ENCODE measurements at places on chromosomes 13 and 19. TPM values are rescaled to one million over a fixed set of nuclear protein-coding genes. Genes with fewer than 3 reads are reported as not detected.

CYP2A7 gene
- polyA plus RNA-seq = not detected

AXL gene
- 32.1 TPM for polyA plus RNA-seq

DNA sequence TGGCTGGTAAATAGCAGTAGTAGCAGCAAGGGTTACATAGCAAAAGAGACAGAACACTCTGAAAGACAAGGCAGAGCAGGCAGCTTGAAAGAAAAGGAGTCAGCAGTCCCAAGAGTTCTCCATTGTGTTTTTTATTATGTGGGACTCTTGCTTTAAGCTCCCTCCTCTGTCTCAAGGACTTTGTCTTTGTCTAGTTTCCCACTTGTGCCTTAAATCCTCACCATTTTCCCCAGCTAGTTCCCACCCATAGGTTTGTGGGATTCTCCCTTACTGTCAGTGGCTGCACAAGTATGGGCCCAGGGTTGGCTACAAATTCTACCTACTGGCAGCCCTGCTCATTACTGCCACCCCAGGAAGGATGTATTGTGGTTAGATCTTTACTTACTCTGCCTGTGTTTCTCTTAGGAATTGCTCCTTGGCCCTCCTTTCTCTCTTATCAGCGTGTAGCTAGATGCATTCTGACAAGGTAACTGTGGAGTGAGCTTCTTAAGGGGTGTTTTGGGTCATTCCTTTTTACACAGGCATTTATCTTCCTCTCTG is 413.4 kb upstream of the PCDH9 start:
- DNase-seq = no peak

DNA sequence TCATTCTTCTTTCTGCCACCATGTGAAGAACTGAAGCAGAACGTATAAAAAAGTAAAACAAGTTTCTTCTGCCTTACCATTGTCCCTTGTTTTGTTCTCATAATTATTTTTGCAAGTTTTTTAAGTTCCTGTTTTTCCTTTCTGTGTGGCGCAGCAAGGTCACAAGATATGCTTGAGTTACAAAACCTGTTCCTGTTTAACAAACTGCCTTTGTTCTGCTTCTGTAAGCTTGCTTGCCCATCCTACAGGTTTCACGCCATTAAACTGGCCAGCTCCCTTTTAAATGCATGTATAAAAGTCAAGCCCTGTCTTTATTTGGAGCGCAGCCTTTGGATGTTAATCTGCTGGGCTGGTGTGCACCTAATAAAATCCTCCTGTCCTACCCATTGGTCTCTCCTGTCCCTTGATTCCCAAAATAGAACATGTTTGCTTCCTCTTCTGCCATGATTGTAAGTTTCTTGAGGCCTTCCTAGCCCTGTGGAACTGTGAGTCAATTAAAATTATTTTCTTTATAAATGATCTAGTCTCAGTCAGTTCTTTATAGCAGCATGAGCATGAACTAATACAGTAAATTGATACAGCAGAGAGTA is 1115.4 kb downstream of the SLITRK1 start:
- DNase-seq = no peak

- no peak for DNase-seq
Observed at GRCh38 chr13:41648314-41648935, 191.1 kb downstream of the RGCC start.

GRCh38 chr13:113466383-113466782 is 13.1 kb upstream of the ADPRHL1 start:
- DNase-seq = no peak

DNA sequence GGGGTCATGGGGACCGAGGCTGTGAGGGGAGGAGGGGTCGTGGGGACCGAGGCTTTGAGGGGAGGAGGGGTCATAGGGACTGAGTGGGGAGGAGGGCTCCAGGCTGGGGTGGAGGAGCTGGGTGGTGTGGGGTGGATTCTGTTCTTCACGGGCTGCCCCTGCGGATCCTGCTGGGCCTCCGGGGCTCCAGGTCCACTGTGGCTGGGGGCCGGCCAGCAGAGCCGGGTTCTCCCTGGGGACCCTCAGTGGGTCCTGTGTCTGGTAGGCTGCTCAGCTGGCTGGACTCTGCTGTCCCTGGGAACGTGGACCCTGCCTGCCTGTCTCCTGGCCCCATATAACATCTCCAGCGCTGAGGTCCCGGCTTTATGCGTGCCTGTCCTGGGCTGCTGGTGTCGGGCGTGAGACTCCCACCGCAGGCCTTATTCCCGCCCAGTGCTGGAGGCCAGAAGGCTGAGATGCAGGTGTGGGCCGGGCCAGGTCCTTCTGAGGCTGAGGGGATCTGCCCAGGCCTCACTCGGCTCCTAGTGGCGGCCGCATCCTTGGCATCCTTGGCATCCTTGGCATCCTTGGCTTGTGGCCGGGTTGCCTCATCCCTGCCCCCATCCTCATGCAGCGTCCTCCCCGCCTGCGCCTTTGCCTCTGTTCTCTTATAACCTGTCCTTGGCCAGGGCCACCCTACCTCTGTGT is 19.8 kb upstream of the GNA15 start:
- no peak for DNase-seq

DNA sequence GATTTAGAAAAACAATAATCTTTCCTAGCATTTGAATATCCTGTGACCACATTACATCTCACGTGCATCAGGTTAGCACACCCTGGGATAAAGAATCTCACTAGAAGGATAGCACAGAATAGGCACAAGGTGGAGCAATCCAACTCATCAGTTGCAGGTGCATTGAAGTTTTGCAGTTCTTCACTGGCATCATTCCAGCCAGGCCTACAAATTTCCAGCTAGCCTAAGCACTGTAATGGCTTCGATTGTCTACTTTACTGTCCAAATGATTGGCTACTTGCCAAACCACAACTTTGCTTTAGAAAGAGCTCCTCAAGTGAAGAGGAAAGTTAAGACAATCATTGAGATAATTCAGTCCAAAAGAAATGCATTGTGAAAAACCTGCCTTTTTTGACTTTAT is 89.5 kb downstream of the SPRY2 start:
- DNase-seq = no peak

Data from right renal cortex interstitium (tissue), 3 donors.